Activated naive CD4-positive, alpha-beta T cell treated with anti-CD3 and anti-CD28 coated beads, Interleukin-2, amount 10 ng/mL, durations not matched to agents 5 hours and 36 hours (primary cell): ENCODE measurements at places on chromosomes 13 and 19. TPM values are rescaled to one million over a fixed set of nuclear protein-coding genes. Genes with fewer than 3 reads are reported as not detected.

The SAE1 gene
- 142 TPM for total RNA-seq

The TINCR gene
- total RNA-seq, result 0.36 TPM

The KLK1 gene
- 0.79 TPM for total RNA-seq

The ATP4A gene
- not detected for total RNA-seq

The CEACAM20 gene
- total RNA-seq, result not detected

The POSTN gene
- total RNA-seq, result 0.24 TPM

The SGCG gene
- total RNA-seq, result not detected

The IGFL2 gene
- total RNA-seq, result not detected

The PCP2 gene
- total RNA-seq, result 3.0 TPM

The MEIOSIN gene
- not detected for total RNA-seq

The RAX2 gene
- total RNA-seq, result not detected

The VSTM1 gene
- not detected for total RNA-seq

The DZIP1 gene
- 0.14 TPM for total RNA-seq

The PRR22 gene
- 3.5 TPM for total RNA-seq

The TNFRSF19 gene
- not detected for total RNA-seq

The NLRP11 gene
- total RNA-seq, result not detected

The NTF4 gene
- not detected for total RNA-seq

The TTC9B gene
- total RNA-seq, result not detected

The ZNF563 gene
- 4.4 TPM for total RNA-seq

The DNASE2 gene
- total RNA-seq, result 29.4 TPM

The RXFP2 gene
- not detected for total RNA-seq

The SLITRK5 gene
- not detected for total RNA-seq

The KIR2DL1 gene
- total RNA-seq, result not detected

The FLT1 gene
- 1.7 TPM for total RNA-seq

The PLVAP gene
- total RNA-seq, result not detected

The VN1R2 gene
- total RNA-seq, result not detected

The KLHL1 gene
- total RNA-seq, result not detected

The POLRMT gene
- total RNA-seq, result 51.6 TPM

The WTIP gene
- 0.25 TPM for total RNA-seq
